ENCODE measurements at places on chromosomes 11 and 22.

GRCh38 chr11:72779495-72780128, 14.2 kb downstream of the STARD10 start:
- no peak for DNase-seq

DNA sequence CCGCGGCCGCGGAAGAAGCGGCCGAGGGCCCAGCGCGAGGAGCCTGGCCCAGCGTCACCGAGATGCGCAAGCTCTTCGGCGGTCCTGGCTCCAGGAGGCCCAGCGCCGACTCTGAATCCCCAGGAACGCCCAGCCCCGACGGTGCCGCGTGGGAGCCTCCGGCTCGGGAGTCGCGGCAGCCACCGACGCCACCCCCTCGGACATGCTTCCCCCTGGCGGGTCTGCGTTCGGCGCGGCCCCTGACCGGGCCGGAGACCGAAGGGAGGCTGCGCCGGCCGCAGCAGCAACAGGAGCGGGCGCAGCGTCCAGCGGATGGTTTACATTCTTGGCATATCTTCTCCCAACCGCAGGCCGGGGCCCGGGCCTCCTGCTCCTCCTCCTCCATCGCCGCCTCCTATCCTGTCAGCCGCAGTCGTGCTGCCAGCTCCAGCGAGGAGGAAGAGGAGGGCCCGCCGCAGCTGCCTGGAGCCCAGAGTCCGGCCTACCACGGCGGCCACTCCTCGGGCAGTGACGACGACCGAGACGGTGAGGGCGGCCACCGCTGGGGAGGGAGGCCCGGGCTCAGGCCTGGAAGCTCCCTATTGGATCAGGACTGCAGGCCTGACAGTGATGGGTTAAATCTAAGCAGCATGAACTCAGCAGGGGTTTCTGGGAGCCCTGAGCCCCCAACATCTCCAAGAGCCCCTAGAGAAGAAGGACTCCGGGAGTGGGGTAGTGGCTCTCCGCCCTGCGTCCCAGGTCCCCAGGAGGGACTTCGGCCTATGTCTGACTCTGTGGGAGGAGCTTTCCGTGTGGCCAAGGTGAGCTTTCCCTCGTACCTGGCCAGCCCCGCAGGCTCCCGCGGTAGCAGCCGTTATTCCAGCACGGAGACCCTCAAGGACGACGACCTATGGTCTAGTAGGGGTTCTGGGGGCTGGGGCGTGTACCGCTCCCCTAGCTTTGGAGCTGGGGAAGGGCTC, 1.2 kb downstream of the ARHGEF17 start:
- DNase-seq = peak; percentile 47

- no peak for DNase-seq
These were observed 9.5 kb upstream of the GGA1 start for GRCh38 chr22:37599153-37599552.

DNA sequence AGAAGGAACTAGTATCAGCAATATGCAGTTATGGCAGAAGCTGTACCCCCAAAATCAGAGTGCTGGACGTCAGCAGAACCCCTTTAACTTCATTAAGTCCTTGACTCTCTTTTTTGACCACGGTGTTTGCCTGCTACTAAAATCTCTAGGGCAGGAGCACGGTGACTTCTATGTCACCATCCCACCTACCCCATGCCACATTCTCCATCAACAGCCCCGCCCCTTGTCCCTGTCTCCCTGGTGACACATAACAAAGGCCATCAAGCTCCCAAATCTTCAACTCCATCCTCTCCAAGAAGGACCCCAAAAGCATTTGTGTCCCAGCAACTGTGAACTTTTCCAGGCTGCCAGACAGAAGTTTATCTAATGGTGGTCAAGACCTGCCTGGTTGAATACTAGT, 894 bp downstream of the ADA2 start:
- DNase-seq = no peak

DNA sequence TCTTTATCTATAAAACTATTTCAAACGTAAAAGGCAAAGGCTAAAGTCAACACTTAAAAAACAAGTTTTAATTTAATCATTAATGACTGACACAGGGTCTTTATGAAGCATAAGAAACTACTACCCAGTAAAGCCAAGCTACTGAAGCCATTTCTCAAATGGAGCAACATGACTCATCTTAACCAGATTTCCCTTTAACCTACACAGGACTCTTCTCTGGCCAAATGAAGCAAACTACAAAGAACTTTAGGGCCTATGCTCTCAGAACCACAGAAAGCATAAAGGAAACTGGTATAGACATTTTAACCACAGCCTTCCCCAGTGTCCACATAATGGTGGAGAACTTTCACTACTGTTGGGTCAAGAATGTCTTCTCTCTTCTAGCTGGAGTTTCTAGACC, 34.7 kb downstream of the ALG9 start:
- no peak for DNase-seq

DNA sequence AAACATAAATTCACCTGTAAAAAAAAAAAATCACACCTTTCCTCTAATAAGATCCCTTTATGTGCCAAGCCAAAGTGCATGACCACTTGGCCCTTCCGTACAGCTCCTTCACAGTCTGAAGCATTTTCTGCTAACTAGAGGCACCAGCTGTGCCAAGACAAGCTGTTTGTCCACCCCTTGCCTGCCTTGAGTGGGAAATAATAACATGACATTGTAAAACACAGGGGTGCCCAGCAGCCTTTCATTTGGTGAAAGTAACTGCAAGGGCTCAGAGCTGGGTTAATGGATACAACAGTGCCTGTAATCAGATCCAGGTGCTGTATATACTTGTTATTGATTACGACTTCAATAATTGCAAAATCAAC, 59.2 kb downstream of the DDIAS start:
- peak; percentile 82 for DNase-seq

GRCh38 chr11:93209466-93209865, 11.7 kb upstream of the SLC36A4 start:
- no peak for DNase-seq

DNA sequence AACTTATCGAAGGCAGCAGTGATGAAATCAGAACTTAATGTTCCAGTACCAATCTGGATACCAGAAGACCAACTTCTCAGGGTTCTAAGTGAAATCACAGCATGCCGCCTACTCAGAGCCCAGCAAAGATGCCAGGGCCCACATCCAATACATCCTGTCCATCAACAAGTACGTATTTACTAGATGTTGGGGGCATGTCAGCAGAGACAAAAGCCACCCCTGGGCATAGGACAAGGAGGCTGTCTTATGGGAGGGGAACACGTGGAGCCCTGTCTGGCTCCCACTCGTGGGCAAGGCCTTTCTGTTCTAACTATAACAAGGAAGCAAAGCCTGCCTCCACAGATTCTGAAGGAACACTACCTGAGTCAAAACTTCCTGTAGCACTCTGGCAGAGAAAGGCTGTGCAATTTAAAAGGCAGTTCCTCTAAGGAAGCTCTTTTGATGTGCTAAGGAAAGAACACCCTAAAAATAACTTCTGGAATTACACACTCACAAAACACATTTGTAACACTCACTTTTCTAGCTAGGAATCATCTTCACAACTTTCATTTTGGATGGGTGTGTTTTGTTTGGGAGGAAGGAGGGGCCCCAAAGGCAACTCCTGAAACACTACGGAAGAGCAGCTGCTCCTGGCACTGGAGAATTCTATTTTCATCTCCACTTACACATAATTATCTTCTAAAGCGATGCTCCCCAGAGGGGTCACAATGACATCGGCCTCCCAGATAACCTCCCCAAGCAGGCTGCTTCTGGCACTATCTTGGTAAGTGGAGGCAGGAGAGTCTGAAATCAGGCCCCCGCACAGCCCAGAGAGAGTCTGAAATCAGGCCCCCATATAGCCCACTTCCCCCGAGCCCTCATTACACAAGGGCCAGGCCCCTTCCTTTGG, 14.2 kb downstream of the SMCO4 start:
- DNase-seq = no peak

- no peak for DNase-seq
These were observed 60.9 kb downstream of the ENTHD1 start for GRCh38 chr22:39832627-39833074.

- DNase-seq = peak; percentile 64
These were observed at the start of gene PACS1 for GRCh38 chr11:66069715-66070603. PACS1 (plus strand) TSS chr11:66070272; CDS start chr11:66070487, 215 bp downstream.

- DNase-seq = no peak
These were observed 27.2 kb downstream of the ARHGEF12 start for GRCh38 chr11:120363436-120363835.

DNA sequence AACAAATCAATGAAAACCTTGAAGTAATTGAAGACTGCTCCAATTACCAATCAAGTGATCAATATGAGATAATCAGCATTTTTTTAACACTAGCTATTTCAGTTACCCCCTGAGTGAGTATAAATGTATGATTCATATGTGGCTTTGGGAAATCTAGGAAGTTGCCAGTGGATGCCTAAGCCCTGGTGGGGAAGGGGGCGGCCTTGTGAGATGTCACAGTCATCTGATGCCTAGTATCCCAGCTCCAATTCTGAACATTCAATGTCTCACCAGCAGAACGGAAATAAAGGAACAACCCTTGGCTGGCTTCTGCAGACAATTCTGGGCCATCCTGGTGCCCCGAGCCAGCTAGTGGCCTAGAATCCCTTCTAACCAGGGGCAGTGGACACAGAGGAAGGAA, 58.5 kb upstream of the TIMP3 start:
- DNase-seq = no peak

- DNase-seq = no peak
These were observed 5.4 kb upstream of the OR52L1 start for GRCh38 chr11:5992150-5992549.

GRCh38 chr11:115874843-115875242, 370.6 kb upstream of the CADM1 start:
- DNase-seq = no peak

DNA sequence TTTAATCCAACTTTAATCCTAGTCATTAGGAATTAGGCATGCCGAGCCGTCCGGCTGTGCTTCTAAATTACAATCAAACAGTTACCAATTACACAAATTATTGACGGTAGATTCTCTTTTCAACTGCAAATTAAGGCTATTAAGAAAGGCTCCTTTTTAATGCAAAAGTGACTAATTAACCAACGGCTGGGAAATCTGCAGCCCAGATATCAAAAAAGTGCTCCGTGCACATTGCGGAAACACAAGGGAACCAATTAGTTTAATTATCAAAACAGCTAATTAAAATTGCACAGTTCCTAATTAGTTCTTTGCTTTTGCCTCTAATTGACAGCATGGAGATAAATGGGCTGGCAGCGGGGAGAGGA, 19.4 kb upstream of the LMO1 start:
- no peak for DNase-seq

GRCh38 chr11:65429068-65429681, 6.6 kb downstream of the NEAT1 start:
- no peak for DNase-seq

DNA sequence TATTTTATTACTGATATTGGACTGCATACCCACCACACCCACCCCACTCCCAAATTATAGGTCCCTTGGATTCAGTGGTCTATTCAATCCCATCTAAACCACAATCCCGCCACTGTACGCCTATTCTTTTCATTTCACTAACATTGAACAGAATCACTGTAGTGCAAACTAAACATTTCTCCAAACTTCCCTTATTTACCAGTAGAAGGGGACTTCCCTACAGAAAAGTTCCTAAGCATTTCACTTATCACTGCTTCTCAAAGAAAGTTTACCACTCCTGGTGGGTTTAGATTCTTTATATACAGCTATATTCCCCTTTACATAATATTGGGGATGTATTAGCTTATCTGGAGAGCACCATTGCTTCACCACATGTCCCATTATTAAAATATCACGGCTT, 29.3 kb downstream of the OR8B12 start:
- no peak for DNase-seq

- no peak for DNase-seq
These were observed 492.1 kb downstream of the SOX6 start for GRCh38 chr11:15864026-15864805.

- DNase-seq = no peak
These were observed 27.6 kb upstream of the CASP12 start for GRCh38 chr11:104925850-104926249.

- no peak for DNase-seq
These were observed 27.9 kb downstream of the PPFIA1 start for GRCh38 chr11:70298243-70298915.

- DNase-seq = no peak
These were observed 44.0 kb downstream of the SOX6 start for GRCh38 chr11:16312233-16312765.

GRCh38 chr11:8222820-8223512, 40.7 kb downstream of the LMO1 start:
- peak; percentile 25 for DNase-seq

- no peak for DNase-seq
These were observed 33.1 kb upstream of the CBX7 start for GRCh38 chr22:39185601-39186012.

GRCh38 chr11:128859563-128860441, 7.3 kb downstream of the KCNJ1 start:
- DNase-seq = no peak

DNA sequence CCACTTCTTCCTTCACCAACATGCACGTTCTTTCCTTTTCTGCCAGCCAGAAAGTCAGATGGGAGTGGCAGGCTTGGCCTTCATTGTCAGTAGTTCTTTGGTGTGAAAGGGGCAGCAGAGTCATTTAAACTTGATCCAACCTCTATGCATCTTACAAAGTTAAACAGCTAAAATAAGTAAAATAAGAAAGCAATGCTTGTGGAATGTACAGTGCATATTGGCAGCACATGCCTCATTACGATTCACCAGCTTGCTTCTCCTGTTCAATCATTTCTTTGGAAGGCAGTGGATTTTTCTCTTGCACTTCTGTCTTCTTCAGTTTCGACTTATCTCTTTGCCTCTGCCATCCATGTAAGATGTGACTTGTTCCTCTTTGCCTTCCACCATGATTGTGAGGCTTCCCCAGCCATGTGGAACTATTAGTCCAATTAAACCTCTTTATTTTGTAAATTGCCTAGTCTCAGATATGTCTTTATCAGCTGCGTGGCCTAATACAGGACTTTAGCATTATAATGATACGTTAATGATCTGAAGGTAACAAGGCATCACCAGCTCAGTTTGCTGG, 14.8 kb downstream of the LGALS12 start:
- DNase-seq = no peak

GRCh38 chr11:2175659-2176058, 4.0 kb upstream of the TH start:
- DNase-seq = no peak

DNA sequence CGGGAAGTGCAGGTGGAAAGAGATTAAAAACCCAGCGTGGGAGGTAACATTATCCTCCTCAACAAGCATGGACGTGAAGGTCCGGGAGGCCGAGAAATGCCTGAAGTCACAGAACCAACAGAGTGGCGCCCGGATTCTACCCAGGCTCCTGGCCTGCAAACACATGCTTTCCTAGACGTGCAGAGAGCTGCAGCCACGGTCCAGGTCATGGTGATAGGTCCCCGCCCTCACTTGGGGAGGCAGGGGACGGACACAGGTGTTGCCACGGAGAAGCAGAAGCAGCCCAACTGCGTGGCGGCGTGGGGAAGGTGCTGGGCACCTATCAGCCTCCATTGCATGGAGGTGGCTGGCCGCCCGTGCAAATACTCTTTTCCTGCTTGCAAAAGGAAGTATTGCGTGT, 148.8 kb downstream of the MPPED1 start:
- DNase-seq = no peak

GRCh38 chr11:5736396-5736795, at the start of gene OR56B1:
OR56B1 (plus strand) TSS chr11:5736448; CDS start chr11:5736517, 69 bp downstream.
- no peak for DNase-seq

- no peak for DNase-seq
These were observed 86.7 kb upstream of the DDI1 start for GRCh38 chr11:103949781-103950180.

- DNase-seq = no peak
These were observed 67.7 kb downstream of the FDX1 start for GRCh38 chr11:110497231-110497978.
